Gastrocnemius medialis (tissue), 4 donors: ENCODE measurements at places on chromosomes 11 and 22. TPM values are rescaled to one million over a fixed set of nuclear protein-coding genes. Genes with fewer than 3 reads are reported as not detected.

DNA sequence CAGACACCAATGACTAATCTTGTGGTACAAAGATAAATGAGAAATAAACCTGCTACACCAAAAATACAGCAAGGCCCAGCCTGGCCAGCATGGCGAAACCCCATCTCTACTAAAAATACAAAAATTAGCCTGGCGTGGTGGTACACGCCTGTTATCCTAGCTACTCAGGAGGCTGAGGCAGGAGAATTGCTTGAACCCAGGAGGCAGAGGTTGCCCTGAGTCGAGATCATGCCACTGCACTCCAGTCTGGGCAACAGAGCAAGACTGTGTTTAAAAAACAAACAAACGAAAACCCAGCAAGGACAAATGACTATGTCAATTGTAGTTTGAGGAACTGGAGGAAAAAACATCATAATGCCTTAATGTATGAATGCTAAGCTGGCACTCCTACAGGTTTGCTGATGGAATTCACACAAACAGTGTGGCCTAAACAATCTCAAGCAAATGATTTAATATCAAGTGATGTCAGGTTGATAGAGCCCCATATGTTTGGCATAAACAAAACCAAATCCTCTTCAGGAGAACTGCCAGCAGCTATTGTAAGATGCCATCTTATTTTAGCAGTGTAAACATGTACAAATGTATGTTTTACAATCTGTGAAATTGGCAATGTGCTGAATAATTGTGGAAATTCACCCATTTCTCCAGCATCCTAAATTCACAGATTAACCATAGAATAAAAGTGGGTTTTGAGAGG is 20.0 kb downstream of the MMP7 start:
- no peak for DNase-seq

The KIF18A gene
- 0.10 TPM for total RNA-seq

DNA sequence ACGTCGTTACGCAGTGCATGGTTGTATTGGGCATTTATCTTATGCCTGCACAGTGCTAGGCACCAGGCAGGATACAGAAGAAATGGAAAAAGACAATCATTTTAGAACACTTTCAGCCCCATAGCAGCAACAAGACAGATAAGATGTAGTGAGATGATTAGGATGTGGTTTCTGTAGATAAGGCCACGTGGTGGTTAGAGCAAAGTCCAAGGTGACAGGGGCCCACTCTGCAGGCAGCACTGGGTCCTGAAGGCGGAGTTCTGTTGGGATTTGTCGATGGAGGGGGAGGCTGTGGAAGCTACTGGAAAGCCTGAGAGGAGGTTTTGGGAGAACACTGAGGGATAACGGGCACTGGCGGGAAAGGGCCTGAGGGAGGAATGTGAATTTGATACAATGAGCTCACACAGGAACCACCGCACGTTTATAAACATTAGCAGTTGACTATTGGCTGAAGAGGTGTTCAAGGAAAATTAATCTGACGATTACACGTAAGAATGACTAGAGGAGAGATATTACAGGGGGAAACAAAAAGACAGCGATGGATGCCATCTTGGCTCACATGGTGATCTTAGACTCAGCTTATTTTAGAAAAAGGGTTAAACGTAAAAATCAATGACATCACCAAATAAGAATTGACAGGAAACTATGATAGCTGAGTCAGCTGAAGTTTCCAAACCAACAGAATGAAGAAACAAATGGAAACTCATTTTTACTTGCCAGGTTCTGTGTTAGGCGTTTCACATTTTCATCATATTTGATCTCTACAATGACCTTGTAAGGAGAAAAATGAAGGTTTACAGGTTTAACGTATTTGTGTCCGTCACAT is 551.0 kb downstream of the OPCML start:
- no peak for DNase-seq

DNA sequence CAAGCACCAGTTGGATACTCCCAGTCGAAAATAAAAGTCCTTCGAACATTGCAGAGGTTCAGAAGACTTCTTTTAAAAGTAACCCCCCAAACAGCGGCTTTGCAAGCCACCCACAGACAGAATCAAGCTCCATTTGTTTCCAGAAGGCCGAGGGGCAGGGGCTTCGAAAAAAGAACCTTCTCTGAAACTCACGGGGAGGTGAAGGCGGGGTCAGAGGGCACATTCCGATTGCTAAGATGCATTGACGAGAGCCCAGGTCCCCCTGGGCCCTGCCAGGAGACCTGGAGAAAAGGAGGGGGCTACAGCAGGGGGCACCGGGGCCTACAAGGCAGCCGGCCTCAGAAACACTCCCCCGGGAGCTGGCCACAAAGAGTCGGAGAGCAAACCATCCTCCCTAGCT is 306.8 kb downstream of the MN1 start:
- DNase-seq: no peak

The MMP12 gene
- not detected for total RNA-seq

DNA sequence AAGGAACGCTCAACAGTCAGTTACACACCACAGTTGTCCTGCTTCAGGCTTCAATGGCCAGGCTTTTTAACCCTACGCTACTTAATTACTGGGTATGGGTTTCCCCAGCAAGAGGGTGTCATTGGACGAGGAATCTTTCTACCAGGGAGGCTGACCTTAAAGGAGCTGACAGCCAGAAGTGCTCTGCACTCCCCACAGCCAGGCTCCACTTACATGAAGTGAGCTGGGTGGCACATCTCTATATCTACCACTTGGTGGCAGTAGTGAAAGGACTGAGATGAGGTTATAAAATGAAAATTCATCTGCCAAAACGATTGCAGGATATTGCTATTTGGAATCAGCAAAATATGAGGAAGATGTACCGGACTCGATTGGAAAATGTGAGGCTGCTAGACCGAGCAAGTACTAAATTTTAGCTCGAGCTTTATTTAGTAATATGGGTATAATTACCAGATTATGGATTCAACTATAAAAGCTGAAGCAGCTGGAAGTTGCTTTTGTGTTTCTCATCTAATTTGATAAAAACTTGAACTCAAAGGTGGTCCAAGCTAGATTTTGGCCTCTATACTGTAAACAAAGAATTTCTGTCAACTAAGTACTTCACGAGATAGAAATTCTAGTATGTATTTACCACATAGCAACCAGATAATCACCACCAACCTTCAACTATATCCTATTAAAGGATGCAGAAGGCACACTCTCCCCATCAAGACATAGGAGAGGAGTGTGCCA is 53.9 kb upstream of the CEP126 start:
- DNase-seq: peak; percentile 18

GRCh38 chr11:121907379-121907778 is 208.6 kb downstream of the BLID start:
- DNase-seq: no peak
